GM13976 (cell line): ENCODE measurements at places on chromosomes 5 and 9.
A peak's percentile ranks its signal among the peaks of the same experiment; 100 is the strongest.

- no peak for DNase-seq
Observed at GRCh38 chr5:175798626-175799025, 72.8 kb upstream of the CPLX2 start.

GRCh38 chr5:6700074-6700684 lies 13.1 kb upstream of the TENT4A start:
- DNase-seq: no peak

- DNase-seq: no peak
Observed at GRCh38 chr5:138466900-138467710, 1.8 kb downstream of the EGR1 start.

DNA sequence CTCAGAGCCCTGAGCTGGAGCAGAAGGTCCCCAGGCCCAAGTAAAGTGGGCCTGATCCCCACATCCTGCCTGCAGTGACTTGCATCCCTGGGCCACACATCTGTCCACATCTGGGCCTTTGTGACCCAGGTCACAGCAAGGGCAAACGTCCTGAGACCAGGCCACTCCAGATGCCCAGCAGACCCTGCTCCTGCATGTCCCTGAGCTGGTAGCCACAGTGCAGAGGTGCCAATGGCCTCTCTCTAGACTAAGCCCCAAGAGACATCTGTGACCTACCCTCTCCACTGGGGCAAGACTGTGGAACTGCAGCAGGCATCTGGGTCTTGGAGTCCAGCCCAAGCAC lies 2.5 kb downstream of the FLT4 start:
- no peak for DNase-seq

DNA sequence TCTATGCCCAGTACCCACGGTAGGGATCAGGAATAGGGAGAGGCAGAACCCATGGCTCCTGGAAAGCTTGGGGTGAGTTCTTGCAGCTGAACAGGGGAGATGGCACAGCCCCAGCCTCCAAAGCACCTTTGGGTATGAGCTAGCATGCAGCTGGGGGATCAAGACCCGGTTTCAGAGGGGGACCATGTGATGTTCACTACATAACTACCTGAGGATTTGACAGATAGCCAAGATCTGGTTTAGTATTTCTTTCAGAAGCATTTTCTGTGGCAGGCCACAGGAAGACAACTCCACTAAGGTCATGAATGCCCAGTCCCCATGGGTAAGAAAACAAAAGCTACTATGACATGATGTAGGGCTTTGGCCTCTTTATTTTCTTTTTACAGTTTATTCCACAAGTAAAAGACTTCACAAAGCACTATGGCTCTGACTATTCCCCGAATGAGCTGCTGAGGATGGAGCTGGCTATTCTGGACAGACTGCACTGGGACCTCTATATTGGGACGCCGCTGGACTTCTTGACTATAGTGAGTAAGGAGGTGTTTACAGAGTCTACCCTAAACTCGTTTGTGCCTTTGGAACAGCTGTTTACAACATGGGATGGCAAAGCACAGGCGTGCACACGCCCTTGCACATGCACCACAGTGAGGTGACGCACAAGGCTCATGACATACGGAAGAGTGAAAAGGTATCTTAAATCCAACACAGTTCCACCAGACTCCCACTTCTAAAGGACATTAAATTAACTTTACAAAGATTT lies 3.4 kb downstream of the CCNI2 start:
- peak; percentile 38 for DNase-seq

DNA sequence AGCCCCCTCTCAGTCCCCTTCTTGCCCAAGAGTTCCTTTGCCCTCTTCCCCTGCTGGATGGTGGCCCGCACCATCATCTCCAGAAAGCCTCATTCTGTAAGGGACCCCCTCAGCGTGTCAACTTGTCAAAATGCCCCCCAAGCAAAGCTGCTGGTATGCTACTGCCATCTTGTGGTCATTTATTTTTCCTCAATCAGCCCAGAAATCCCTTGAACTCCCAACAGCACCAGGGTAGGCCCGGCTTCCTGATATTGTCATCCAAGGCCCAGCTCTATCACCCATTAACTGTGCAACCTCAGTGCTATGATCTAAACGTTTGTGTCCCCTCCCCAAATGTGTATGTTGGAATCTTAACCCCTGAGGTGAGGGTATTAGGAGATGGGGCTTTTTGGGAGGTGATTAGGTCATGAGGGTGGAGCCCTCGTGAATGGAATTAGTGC lies 53.2 kb upstream of the FBXW11 start:
- no peak for DNase-seq

DNA sequence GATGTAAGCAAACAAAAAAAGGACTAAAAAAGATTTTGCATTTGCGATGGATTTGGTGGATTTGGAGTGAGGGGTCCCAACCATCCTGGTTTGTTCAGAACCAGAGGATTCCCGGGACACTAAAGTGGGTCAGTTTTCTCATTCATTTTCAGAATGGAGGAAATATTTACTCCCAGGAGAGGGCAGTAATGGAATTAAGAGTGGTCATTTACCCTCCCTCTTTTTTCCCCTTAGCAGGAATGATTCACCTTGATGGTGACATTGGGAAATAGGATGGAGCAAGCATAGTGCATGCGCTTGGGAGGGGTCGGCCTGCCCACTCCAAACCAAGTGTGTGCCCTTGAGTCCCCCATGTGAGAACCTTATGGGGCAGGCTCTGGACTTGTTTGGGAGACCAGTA lies 164.2 kb upstream of the PUM3 start:
- DNase-seq: no peak

GRCh38 chr9:125810161-125810560 lies 63.0 kb downstream of the PBX3 start:
- no peak for DNase-seq

DNA sequence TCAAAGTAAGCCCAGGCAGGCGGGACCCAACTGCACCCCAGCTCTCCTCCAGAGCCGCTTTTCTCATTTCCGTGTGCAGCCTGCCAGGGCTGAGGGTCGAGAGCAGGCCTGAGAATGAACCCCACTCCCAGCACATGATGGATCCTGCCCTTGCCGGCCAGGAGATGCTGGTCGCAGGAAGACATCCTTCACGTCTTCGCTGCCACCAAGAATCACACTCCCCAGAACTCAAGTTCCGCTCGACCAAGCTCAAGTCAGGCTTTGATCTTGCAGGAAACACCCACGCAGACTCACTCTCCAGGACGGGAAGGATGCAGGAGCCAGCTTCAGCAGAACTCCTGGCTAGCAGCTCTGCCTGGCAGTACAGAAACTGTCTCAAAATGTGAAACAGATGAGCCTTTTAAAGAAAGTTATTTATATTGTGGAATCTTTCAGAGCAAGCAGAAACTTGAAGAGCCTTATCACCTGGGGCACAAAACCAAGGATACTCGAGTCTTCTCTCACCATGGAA lies 102.4 kb downstream of the ROR2 start:
- no peak for DNase-seq

- no peak for DNase-seq
Observed at GRCh38 chr5:89470658-89471057, 587.7 kb upstream of the MEF2C start.
